ENCODE measurements at places on chromosomes 12 and 14.

DNA sequence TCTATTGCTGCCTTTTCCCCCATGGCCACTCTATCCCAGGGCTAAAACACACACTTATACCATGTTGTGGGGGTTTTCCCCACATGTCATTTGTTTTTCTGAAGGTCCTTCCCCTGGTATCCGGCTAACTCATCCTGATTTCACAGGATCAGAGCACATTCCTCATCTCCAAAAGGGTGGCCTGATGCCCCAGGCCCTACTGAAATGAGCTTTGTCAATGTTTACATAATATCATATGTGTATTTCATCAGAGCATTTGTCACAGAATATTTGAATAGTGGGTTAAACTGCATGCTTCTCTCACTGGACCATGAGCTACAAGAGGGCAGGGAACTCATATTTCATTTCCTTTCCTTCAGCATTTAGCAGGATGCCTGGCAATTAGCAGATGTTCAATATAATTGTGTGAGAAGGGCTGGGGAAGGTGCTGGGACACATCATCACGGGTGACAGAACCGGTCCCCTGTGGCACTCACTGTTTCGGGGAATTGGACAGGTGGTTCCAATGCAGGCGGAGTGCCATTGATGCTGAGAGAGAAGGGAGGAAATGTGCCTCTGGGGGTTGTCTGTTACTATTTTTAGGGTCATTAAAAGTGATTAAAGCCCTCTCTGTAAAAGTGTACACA lies 26.8 kb downstream of the EMP1 start:
- DNase-seq = peak; percentile 75

- no peak for DNase-seq
Observed at GRCh38 chr12:24696800-24697199, 252.1 kb downstream of the BCAT1 start.

DNA sequence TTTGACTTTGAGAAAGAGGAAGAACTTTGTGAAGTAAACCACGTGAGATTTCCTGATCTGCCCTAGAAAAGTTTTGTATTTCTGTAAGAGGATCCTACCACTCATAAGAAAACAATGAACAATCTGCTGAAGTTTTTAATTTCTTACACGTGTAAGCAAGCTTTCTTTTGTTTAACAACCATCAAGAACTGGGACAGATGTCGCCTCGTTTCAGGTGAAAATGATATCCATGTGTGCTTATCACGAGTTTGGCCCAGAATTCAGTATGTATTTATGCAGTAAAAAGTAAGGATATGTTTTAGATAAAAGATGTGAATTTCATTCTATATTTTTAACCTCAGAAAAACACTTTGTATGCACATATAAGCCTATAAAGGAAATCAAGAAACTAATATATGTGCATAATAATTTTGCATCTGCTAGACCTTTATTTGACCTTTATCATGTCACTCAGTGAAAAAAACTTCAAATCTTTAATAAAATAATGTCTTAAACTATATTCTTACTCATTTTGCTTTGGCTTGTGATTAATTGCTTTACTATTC lies 56.9 kb upstream of the DHRS4 start:
- DNase-seq = no peak

DNA sequence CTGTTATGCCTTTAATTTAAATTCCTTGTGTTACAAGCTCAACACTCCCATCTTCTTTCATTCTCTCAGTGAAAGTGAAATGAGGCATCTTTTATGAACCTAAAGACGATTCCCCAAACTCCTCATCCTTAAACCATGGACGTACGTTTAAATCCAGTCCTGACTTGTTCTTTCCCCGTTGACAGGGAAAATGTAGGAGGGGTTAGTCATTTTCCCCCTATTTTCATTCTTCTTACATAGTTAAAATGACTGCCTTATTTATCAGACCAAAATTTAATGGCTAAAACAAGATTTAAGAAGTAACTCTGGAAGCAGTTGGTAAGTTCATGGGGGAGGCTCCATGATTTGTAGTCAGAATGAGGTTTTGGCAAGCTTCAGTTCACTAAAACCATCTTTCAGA lies 134.9 kb downstream of the KCNA5 start:
- no peak for DNase-seq

DNA sequence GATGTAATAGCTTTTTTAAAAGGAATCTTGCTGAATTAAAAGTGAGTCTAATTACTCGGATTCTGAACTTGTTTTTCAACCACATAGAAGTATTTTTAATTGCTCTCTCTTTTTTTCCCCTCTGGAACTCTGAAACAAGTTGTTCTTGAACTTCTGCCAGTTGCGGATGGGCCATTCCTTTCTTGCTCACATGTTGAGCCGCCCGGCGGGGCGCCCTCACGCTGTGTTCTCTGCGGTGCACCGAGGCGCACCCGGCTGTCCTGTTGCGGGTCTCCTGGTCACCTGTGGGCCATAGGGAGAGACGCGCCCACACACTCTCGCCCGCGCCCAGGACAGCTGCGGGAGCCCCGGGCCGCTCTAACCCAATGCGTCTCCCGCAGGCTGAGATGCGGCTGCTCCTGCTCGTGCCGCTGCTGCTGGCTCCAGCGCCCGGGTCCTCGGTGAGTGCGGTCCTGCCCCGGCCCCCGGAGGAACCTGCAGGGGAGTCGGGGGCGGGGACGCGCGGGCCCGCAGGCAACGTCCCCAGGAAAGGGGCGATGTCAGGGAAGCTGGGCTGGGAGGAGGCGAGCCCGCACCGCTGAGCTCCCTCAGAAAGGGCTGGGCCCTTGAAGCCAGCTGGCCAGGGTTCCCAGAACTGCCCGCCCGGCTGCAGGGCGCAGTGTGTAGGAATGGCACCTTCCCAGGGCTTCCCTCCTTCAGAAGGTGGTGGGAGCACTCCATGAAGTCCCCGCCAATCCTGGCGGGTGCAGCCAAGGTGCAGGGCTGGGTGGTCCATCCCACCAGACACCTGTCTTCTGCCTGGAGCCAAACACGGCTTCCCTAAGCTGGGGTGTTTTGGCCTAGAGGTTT lies 2.3 kb downstream of the PAPLN start:
- DNase-seq = no peak

DNA sequence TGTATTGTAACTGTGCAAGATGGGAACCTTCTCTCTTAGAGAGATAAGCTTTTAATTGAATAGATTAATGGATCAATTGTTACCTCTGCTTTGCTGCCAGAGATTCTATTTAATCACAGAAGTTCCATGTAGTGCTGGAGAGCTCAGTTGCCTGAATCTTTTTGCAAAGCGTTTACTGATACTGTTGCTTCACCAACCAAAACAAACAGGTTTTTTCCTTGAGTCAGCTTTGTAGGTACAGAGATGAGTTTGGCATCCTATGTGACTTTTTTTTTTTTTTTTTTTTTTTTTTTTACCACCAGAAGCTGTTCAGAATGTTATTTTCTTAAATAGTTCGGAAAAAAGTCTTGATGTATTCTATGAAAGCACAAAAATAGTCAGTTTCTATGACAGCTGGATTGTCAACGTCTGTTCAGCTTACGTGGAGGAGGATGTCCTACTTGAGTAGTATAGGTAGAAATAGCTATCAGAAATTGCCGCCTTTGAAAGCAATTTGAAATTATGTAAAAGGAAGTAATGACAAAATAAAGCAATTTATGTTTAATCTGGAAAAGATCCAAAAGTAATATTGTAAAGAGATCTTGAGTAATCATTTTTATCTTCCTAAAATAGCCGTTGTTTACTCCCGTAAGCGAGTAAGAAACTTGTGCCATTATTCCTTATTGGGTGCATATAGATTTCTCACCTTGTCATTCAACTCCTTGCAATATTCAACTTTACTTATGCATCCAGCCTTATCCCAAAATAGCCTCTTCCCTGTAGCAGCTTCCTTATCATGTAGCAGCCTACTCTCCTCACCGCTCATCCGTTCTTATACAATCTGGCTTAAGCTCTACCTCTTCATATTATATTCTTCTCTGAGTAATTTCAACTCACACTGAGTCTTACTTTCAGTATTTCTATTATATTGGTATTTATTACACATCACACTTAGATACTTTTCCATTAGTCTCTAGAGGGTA lies 5.2 kb downstream of the LRRK2 start:
- no peak for DNase-seq

- no peak for DNase-seq
Observed at GRCh38 chr12:132324841-132325732, 4.3 kb downstream of the GALNT9 start.

DNA sequence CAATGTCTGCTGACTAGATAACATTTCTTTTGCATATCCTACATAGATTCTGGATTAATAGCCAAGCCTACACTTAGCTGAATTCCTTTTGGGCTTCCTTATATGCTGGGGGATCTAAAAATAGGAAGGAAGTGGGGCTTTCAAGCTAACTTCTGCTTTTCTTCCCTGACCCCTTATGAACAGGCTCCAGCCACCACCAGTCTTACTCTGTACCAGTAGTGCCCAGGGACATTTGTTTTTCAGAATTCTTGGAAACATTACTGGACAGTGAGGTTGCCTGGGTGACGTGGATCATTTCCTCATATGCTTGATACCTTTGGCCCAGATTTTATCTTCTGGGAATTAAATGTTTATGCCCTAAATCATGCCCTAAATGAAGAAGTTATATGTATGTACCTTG lies 55.9 kb upstream of the SRRM4 start:
- DNase-seq = no peak

GRCh38 chr12:1369460-1369859 lies 224.9 kb downstream of the FBXL14 start:
- no peak for DNase-seq

GRCh38 chr12:6752167-6752920 lies 597 bp downstream of the MLF2 start:
- DNase-seq = no peak

DNA sequence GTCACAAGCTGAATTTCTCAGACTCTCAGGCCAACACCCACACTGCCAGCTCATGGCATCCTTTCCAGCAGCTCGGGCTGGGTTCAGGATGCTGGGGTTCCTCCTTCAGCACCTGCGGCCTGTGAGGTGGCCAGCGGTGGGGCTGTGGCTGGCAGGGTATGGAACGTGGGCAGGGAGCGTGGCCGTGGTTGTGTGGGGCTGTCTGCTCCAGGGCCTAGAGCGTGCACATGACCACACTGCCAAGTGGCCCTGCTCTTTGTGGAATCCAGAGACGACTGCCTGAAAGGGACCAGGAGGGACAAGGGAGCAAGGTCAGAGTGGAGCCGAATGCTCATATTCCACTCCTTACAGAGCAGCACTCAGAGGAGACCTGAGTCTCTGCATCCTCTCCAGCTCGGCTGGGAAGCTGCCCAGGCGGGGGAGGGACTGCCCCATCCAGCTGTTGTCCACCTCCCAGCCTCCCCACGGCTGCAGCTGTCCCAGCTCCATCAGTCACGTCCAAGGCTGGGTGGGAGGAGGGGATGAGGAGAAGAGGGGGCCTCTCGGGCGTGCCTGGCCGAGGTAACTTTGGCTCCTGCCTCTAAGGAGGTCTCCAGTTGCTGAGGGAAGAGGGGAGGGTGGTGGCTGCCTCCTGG lies 71.3 kb downstream of the TSPAN9 start:
- no peak for DNase-seq

- DNase-seq = no peak
Observed at GRCh38 chr12:51908876-51909592, 1.7 kb downstream of the ACVRL1 start.
